ENCODE measurements at places on chromosomes 1 and 21. TPM values are rescaled to one million over a fixed set of nuclear protein-coding genes. Genes with fewer than 3 reads are reported as not detected.

Gene SV2A
- total RNA-seq = 0.33 TPM

Gene ALG14
- 0.78 TPM for total RNA-seq

Gene RNF207
- total RNA-seq = 25.2 TPM

Gene MYCBP
- total RNA-seq = 12.2 TPM

Gene CD53
- total RNA-seq = 16.6 TPM

Gene TMEM61
- 2.0 TPM for total RNA-seq

Gene VAV3
- total RNA-seq = 21.4 TPM

Gene BNIPL
- 0.26 TPM for total RNA-seq

- no peak for DNase-seq
These were observed 199.1 kb upstream of the KCND3 start for GRCh38 chr1:112188611-112189010.

- no peak for DNase-seq
These were observed 67.9 kb downstream of the NOS1AP start for GRCh38 chr1:162137179-162137960.

GRCh38 chr1:205326812-205327466 is 5.4 kb upstream of the NUAK2 start:
- DNase-seq = no peak

DNA sequence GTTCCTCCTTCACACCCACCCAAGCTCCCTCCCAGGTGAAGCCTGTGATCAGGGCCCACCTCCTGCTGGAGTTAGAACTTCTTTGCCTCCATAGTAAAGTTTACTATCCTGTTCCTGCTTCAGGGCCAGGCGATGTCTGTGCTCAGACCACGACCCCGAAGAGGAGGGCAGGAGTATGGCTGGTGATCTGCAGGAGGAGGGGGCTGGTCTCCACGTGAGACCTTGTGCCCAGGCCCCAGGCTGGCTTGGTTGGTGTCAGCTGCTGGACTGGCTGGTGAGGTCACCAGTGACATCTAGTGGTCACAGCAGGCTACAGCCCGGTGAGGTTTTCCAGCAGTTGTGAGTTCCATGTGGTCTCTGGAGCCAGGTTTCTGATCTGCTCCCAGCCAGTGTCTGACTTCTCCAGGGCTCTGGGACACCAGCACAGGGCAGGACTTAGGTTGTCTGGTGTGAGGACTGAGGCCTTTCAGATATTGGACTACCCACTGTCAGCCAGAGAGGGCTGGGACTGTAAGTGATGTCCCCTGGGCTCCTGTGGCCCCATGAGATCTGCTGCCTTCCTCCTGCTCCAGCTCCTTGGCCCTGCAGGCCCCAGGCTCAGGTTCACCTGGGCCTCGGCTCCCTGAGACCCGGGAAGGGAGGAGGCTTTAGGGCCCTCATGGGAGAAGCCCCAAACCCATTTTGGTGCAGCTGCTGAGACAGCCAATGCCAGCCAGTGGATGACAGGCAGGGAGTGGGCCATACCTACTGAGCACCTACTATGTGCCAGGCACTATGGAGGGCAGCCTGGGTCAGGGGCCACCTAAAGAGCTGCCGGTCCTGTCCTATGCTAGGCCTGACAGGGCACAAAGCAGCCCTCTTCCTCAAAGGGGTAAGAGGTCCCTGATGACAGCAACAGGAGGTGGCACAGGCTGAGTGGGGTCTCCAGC is 6.0 kb upstream of the UBL4B start:
- peak; percentile 76 for DNase-seq

DNA sequence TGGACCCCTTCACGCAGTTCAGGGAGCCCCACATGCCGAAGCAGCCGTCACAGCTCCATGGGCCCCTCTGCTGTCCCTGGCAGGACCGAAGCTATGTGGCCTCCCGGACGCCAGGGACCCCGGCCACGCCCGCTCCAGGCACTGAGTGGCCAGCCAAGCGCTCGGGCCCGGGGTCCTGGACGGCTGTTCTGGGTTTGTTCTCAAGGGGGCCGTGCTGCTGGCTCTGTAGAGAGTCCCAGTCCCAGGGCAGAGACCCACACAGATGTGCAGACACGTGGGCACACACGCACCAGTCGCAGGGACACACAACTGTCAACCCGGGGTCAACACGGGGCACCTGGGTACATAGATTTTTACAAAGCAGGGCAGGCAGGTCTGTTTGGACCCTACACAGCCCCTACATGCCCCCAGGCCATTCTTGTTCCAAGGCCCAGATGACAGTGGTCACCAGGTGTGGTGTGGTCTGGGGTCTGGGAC is 6.7 kb downstream of the B3GALT6 start:
- no peak for DNase-seq

DNA sequence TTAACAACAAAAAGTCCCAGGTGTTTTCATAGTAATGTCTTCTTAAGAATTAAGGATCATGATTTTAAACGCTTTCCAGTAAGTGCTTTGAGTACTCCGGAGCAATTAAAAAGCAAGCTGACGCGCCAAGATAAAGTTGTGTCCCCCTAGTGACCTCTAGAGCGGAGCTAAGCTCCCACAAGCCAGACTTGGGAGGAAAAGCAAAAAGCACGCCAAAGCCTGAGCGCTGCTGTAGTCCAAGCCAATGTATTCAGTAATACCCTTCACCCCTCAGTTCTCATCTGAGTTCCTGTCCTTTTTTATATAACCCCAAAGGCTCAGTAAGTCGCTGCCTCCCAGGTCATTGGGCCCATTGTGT is 3.5 kb upstream of the SLC44A5 start:
- DNase-seq = no peak

DNA sequence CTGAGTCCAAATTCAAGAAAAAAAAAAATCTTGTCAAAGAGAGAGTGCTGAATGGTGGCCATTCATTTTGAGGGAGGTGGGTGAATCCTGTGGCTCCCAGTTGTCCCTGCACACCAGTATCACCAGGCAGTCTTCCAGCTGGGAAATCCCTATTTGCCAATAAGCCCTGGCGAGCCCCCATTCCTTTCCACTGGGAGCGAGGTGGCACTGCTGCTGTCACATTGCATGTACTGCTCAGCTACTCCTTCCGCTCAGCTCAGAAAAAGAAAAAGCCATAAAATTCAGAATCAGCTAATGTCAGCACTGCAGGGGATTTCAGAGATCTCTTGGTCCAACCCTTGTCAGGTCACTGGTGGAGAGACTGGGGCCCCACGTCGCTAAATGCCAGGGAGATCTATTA is 298.5 kb downstream of the OMA1 start:
- DNase-seq = no peak

DNA sequence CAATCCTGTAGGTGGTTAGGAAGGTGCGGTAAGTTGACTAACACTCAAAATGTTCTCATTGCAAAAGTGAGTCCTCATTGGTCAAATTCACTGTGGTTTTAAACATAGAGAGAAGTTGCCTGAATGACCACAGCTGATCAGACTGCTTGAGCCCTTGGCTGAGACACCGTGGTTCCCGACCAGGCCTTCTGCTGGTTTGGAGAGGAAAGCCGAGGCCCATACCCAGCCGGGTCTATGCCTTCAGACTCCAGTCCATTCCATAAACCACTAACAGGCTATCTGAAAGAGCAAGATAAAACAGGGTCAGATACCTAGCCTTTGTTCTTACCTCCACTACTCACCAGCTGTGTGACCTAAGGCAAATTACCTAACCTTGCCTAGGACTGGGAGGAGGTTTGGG is 133.9 kb downstream of the LMX1A start:
- no peak for DNase-seq

DNA sequence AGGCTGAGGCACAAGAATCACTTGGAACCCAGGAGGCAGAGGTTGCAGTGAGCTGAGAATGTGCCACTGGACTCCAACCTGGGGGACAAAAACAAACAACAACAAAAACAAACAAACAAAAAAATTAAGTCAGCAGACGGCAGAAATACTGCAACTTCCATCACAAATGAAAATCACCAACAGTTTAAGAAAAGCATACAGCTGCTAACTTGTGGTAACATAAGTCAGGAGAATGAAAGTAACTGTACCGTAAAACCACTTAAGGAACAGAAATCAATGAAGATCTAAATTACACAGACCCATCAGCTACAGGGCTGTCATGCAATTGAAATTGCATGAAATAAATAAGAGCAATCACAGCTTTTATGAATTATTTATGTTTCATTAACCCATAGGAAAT is 25.0 kb downstream of the MCOLN2 start:
- DNase-seq = no peak

DNA sequence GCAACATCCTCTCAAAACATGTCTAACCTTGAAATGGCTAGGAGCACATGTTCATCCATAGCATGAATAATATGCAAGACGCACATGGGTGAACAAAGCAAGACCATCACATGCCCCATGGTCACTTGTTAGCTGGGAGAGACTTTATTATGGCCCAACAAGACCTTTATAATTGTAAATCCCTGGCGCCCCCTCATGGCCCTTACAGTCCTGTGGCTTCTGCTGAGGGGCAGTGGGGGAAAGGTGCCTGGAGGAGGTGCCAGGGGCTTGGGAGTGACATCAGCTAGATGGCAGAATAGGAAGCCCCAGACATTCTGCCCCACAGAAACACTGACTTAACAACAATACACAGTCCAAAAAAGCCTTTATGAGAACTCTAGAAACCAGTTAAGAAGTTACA is 51.7 kb downstream of the CSMD2 start:
- peak; percentile 38 for DNase-seq

GRCh38 chr1:30536530-30536929 is 186.9 kb downstream of the MATN1 start:
- DNase-seq = no peak

DNA sequence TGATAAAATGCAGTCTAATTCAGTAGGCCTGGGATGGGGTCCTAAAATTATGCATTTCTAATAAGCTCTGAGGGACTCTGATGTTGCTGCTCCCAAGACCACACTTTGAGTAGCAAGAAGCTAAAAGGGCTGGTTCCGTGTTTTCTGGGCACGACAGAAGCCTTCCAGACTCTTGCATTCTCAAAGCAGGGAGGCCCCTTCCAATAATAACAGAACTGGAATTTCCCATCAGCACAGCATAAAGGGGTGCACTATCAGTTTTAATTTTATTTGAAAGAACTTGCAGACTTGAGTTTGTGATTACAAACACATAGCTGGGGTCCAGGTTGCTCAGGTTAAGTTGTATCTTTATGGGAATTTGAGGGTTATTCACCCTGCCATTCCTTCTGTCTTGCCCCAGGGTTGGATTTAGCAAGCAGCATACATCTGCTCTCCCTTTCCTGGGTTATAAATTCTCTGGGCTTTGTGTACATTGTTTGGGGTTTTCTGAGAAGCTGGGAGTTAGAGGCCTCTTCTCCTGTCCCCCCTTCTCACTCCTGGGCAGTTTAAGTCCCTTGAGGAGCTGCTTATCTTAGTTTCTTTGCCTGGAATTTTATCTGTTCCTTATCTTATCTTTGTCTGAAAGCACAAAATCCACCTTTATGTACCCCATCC is 94.2 kb upstream of the SLC2A1 start:
- no peak for DNase-seq

DNA sequence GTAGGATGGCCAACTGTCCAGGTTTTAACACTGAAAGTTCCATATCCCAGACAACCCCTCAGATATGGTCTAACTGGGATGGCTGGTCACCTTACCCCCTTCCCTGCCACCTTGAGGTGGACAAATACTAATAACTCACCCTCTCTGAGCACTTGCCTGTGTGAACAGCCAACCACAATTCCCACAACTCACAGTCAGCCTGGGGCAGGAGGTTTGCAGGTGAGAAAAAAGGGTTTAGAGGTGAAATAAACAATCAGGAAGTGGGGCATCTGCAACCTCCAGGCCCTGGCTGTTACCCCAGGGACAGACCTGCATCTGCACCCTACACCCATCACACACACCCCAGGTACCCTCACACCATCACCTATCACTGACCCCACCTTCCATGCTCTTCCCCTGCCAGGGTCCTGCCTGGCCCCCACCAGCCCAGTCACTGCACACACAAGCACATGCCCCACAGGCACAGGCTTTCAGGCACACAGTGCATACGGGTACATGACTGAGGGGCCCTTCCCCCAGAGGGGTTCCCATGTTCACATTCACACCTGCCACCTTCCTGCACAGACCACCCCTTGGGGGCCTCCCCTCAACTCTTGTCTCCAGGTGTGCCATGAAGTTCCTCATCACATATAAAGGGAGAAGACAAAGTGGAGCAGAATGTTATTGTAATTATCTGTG is 679.5 kb downstream of the MATN1 start:
- DNase-seq = no peak

DNA sequence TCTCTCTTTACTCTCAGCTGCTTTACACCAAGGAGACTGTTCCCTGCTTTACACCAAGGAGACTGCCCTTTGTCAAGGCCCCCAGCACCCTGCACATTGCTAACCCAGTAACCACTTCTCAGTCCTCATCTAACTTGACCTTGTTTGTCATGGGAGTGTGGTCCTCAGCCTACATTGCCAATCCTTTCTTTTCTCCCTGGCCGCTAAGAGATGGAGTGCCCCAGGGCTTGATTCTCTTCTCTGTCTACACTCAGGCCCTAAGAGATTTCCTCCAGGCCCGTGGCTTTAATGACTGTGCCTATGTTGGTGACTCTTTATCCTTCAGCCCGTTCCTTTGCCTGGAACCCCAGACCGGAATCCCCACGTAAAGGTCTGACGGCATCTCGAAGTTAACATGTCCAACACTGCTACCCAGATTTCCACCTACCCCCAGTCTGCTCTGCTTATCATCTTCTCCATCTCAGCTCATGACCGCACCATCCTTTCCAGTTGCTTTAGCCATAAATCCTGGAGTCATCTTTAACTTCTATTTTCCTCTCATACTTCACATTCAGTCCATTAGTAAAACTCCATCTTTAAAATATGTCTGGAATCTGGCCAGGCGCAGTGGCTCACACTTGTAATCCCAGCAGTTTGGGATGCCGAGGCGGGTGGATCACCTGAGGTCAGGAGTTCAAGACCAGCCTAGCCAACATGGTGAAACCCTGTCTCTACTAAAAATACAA is 9.5 kb upstream of the SEMA4A start:
- DNase-seq = no peak

GRCh38 chr1:225299624-225300023 is 128.2 kb downstream of the LBR start:
- DNase-seq = no peak

GRCh38 chr1:220176540-220176939 is 82.6 kb downstream of the IARS2 start:
- no peak for DNase-seq
